ENCODE measurements at places on chromosomes 16 and 17. TPM values are rescaled to one million over a fixed set of nuclear protein-coding genes. Genes with fewer than 3 reads are reported as not detected.

The CACNG3 gene
- not detected for total RNA-seq

The FOXJ1 gene
- 1.9 TPM for total RNA-seq

The GIT1 gene
- total RNA-seq, result 79.2 TPM

The KRTAP4-1 gene
- not detected for total RNA-seq

The NPIPA2 gene
- 5.2 TPM for total RNA-seq

The MED1 gene
- total RNA-seq, result 50.5 TPM

The IL21R gene
- total RNA-seq, result 44.7 TPM

The CLN3 gene
- 45.7 TPM for total RNA-seq

The C1QL1 gene
- total RNA-seq, result 1.1 TPM

All from activated naive CD4-positive, alpha-beta T cell treated with anti-CD3 and anti-CD28 coated beads, Interleukin-2, amount 10 ng/mL, durations not matched to agents 5 hours and 36 hours (primary cell).